CD4-positive, alpha-beta T cell treated with Interleukin-15 for 1 hour (primary cell): ENCODE measurements at places on chromosomes 16 and 17.

GRCh38 chr16:58211245-58211644 is 13.3 kb upstream of the CSNK2A2 start:
- DNase-seq: no peak

GRCh38 chr17:39751637-39752036 is 13.9 kb downstream of the GRB7 start:
- DNase-seq: peak; percentile 10

DNA sequence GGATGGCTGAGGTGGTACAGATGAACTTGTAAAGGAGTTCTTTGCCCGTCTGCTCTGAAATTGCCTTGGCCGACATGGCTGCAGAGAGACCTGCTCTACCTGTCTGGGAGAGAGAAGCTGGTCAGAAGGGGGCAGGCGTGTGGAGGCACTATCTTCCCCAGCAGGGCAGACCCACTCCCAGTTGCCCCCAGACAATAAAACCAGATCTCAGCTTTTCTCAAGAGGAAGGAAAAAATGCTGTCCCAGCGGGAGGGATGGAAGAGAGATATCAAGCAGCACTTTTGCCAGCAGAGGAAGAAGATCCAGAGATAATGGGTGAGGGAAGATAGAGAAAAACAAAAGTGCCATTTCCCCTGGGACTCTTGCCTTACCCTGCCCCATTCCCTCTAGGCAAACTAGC is 5.0 kb downstream of the ACLY start:
- DNase-seq: no peak

GRCh38 chr16:59204589-59204988 is 470.5 kb upstream of the GOT2 start:
- no peak for DNase-seq

GRCh38 chr17:61325382-61326073 is 74.1 kb upstream of the TBX2 start:
- no peak for DNase-seq

GRCh38 chr17:41678907-41679739 is 9.6 kb upstream of the EIF1 start:
- DNase-seq: peak; percentile 81

- no peak for DNase-seq
Measured at GRCh38 chr17:48510761-48511604, 19.8 kb downstream of the HOXB1 start.
